ENCODE measurements at places on chromosomes 1 and 21. TPM values are rescaled to one million over a fixed set of nuclear protein-coding genes. Genes with fewer than 3 reads are reported as not detected.

Gene LCE3E
- not detected for total RNA-seq

Gene C1orf141
- not detected for total RNA-seq

Gene LCE6A
- not detected for total RNA-seq

Gene UBE2U
- total RNA-seq = not detected

Gene PIGR
- total RNA-seq = not detected

Gene BCL10
- 15.1 TPM for total RNA-seq

Gene SPRTN
- 10.4 TPM for total RNA-seq

Gene FAM72C
- total RNA-seq = 0.28 TPM

Gene SERINC2
- 5.2 TPM for total RNA-seq

Gene MRPL9
- total RNA-seq = 102 TPM

Gene RAB7B
- total RNA-seq = 6.4 TPM

Gene TMEM52
- total RNA-seq = not detected

Measured in smooth muscle cell of bladder (primary cell).